ENCODE measurements at places on chromosomes 5 and 9.

GRCh38 chr5:148965511-148966265 is 97.2 kb downstream of the SH3TC2 start:
- no peak for DNase-seq

DNA sequence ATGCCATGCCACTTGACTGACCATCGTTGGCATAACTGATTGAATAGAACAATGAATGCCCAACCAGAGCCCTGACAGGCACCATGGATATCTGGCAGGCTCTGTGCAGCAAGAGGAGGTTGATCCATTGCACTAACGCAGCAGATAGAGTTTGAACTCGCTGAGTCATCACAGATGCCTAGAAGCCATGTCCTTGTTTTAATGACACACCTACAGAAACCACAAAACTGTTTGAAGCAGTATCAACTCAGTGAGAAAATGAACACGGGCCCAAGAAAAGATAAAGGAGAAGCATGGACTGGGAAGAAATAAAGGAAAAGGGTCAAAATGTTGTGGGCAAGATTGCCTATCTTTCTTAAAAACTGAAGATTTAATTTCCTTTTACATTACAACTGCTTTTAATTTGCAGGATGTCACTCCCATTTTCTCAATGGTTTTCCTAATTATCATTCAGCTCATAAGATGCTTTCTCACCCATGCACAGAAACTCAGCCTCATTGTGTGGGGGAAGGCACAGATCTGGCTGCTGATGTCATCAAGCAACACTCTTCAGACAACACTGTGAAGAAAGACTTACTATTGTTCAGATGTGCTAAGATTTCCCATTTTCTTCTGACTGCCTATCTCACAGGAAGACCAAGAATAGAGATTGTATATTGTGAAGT is 129.0 kb downstream of the PIK3R1 start:
- DNase-seq = peak; percentile 43

GRCh38 chr9:123132696-123133095 is 99.2 kb downstream of the GPR21 start:
- no peak for DNase-seq

DNA sequence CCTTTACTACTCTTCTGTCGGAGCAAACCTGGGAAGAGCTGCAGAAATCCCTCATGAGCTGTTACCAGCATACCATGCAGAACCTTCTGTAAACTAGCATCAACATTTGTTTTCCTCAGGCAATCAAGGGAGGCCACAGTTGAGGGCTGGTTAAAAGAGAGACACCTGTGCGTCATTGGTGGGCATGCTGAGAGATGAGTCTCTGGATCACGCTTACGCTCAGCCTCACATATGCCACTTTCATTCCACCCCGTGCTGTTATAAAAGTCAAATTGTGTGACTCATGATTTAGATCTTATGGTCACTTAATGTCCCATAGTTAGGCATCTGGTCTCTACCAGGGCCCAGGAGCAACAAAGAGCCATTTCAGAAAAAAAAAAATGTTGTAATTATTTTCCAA is 18.1 kb upstream of the ICE1 start:
- DNase-seq = no peak

DNA sequence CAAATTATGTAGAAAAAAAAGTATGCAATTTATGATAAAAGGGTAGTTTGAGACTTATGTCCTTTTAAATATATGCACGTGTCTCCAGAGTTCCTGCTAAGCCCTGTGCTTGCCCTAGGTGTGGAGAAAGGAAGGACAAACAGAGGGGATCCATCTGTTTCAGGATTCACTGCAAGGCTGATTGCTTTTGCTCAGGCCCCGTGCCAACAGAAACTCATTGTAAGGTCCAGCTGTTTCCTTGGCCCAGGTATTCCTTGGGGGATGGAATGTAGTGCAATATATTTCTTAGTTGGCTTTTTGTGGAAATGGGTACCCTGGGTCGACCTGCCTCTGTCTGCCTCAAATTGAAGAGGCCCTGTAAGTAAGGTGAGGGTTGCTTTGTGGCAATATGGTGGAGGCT is 268.6 kb upstream of the CLINT1 start:
- DNase-seq = no peak

GRCh38 chr5:114367029-114367428 is 5.2 kb downstream of the KCNN2 start:
- no peak for DNase-seq

- DNase-seq = peak; percentile 72
Measured at GRCh38 chr5:172479034-172479783, 24.9 kb upstream of the SH3PXD2B start.

DNA sequence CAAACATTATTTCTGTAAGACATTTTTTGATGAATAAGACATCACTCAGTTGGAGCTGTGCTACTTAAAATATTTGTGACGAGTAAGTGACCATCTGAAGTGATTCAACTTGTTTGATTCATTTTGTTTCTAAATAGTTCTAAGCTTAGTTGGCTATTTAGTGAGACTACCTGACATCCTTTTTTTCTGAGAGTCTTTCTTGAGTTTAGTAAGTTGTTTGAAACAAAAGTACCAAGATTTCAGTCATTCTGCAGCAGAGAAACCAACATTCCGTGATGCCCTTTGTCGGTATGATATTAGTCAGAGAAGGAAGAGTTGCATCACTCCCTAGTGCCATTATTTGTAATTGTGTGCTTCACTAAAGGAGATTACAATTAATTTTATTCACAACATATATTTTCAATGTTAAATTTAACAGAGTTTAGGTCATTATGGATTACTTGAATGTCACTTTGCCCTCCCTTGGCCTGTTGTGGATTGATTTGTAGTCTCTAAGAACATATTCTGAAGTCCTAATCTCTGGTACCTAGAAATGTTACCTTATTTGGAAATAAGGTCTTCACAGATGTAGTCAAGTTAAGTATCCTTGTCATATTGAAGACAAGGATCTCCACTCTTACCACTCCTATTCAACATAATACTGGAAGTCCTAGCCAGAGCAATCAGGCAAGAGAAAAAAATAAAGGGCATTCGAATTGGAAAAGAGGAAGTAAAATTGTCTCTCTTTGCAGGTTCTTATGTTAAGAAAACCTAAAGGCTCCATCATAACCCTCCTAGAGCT is 212.2 kb downstream of the PCSK1 start:
- DNase-seq = peak; percentile 90

DNA sequence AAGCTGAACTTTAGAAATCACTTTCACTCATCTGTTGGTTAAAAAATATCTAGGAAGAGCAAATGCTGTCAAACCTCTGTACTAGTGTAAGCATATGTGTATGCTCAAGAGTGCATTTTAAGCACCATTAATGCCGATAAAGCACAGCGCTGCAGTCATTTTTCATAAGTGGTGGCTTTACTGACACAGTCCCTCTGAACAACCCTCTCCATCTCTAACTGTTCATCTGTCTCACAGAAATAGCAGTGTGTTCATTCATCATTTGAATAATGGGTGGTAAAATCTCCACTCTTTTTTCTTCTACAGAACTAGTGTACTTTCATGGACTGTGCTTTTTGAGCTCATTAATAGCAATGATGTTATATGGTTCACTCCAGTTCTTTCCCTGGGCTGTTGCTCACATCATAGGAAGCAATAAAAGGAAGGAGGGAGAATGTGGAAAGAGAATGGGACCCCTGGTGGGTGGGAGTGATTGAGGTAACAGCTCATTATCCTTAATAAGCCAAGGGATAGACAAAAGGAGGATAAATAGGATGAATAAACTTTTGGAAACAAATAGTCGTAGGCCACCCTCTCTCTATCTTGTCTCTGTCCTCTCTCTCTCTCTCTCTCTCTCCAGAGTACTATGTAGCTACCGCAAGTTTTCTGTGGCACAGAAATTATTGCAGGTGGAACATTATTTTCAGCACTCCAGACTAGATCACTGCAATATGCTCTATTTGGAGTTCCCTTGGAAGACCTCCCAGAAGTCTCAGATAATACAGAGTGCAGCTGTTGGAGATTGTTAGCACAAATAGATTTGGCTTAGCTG is 117.9 kb upstream of the PRDM9 start:
- no peak for DNase-seq

- no peak for DNase-seq
Measured at GRCh38 chr5:102271759-102272158, 24.3 kb downstream of the SLCO4C1 start.

DNA sequence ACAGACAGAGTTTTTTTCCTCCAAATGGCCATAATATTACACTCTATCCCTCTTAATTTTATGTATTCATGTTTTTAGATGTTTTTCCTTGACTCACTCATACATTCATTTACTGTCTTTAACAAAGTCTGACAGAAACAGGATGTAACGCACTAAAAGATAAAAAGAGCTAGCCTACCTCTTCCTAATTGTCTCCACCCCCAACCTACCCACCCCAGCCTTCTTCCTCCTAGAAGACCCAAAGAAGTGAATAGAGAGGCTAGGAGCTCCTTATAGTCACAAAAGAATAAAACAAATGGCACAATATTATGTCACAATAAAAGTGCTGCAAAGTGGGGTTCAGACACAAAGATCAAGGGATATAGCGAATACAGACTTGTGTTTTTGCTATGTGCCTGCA is 719 bp downstream of the NOL8 start:
- no peak for DNase-seq

- no peak for DNase-seq
Measured at GRCh38 chr9:8963885-8964284, 1164.3 kb upstream of the DMAC1 start.

DNA sequence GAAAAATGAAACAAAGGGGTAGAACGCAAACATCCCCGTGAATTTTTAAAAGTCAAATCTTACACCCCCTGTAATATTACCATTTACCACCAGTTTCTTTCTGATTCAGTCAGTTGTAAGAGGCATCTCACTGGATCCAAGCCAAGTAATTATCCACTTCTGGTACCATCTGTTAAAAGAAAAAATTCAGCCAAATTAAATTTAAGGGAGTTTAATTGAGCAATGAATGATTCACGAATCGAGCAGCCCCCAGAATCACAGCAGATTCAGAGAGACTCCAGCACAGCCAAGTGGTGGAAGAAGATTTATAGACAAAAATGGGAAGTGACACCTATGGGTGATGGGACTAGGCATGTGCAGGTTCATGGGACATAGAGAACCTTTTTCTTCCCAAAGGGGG is 29.9 kb upstream of the MTMR12 start:
- DNase-seq = no peak

DNA sequence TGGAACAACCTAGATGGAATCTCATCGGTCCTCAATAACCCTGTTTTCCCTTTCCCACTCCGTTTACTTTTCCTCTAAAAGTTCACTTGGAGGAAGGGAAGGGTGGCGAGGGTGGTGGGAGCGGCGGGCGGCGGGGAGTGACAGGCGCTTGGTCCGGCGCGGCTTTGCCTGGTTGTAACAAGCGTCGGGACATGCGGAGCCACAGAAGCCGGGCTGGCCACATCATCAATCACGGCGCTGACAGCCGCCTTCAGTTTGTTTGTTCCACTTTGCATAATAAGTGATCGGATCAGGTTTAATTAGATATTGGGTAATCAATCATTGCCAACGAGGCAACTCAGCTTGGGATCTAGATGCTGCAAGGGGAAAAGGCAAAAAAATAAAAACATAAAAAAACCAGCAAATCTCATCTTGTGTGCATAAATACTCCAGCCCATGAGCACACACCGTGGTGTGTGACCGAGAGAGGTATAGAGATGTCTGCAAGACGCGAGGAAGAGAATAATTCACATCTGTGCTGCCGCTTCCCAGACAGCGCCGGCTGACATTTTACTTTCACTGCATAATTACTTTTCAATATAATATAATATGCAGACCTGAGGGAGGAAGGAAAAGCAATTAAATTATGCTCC is 396.2 kb upstream of the IRX4 start:
- DNase-seq = no peak

GRCh38 chr5:168969326-168969886 is 331.5 kb downstream of the SLIT3 start:
- no peak for DNase-seq

DNA sequence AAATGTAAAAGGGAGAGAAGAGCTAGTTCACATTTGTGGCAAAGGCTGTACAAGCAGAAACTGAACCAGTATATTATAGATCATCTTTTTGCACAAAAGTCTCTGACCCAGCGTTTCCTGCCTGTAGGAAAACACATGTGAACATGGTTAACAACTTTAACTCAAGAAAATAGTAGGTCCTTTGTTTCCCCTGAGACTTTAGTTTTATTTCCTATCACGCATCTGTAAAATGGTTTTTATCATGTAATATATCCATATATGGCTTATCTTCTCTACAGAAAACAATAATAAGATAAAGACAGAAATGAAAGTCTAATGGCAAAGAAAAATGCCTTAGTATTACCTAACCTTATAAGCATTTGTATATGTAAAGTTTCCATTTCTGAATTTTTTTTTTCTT is 2.7 kb downstream of the KIF3A start:
- DNase-seq = no peak

- DNase-seq = no peak
Measured at GRCh38 chr9:34590381-34591247, 1.1 kb upstream of the CNTFR start.

GRCh38 chr5:126503602-126504104 is 80.4 kb downstream of the GRAMD2B start:
- DNase-seq = peak; percentile 17

DNA sequence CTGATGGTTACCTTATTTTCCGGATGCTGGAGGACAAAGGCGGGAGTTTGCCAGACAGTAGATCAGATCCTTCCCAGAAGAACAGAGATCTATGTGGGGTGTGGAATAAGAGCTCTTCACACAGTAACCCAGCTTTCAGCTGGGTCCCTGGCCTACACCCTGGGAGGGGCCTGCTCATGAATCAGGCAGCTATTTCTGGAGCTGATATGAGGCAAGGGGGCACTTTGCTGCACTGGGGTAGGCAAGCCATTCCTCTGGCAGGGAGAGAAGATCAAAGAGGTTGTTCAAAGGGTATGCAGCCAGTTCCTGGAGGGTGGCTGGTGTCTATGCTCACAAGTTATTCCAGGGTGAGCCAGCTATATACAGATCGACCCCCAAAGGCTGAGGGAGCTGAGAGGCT is 48.6 kb downstream of the CYSTM1 start:
- DNase-seq = no peak

- peak; percentile 64 for DNase-seq
Measured at GRCh38 chr9:134099123-134099761, 31.4 kb upstream of the BRD3 start.

- DNase-seq = no peak
Measured at GRCh38 chr9:4792054-4792571, 631 bp upstream of the RCL1 start.

GRCh38 chr5:115369430-115370144 is 73.1 kb upstream of the CCDC112 start:
- DNase-seq = no peak

DNA sequence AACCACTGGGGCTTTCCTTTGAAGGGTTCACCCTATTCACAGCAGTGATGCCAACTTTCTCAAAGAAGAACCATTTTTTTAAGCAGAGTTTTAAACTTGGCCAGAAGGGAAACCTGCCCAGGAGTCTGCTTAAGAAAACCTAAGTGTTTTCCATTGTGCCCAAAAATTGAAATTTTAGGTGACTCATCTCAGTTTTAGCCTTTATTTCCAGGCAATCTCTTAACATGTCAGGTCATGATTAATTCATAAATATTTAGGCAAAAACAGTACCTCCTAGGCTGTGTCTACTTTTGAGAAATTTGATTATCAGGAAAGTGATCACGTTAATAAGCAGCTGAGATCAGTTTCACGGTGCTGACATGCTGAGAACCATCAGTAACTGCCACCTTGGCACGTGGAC is 61.9 kb downstream of the TLE1 start:
- DNase-seq = no peak
